ENCODE measurements at places on chromosomes 6 and 20. TPM values are rescaled to one million over a fixed set of nuclear protein-coding genes. Genes with fewer than 3 reads are reported as not detected.

The SLCO4A1 gene
- 16.3 TPM for total RNA-seq

The ZNF318 gene
- 6.7 TPM for total RNA-seq

The LAMA2 gene
- total RNA-seq = 0.65 TPM

The ZNF341 gene
- 0.68 TPM for total RNA-seq

The BNIP5 gene
- not detected for total RNA-seq

The KAT14 gene
- total RNA-seq = 14.5 TPM

The TNF gene
- 4.0 TPM for total RNA-seq

The HTR1E gene
- not detected for total RNA-seq

The BPIFB2 gene
- total RNA-seq = not detected

The NKAIN2 gene
- not detected for total RNA-seq

The TINAG gene
- total RNA-seq = not detected

The CTAGE9 gene
- total RNA-seq = not detected

The HLA-F gene
- total RNA-seq = 21.8 TPM

The INSM1 gene
- not detected for total RNA-seq

The OPRM1 gene
- total RNA-seq = not detected

The C6orf52 gene
- total RNA-seq = 2.7 TPM

The FYN gene
- 49.9 TPM for total RNA-seq

The ZNF311 gene
- total RNA-seq = 0.74 TPM

The BPIFA3 gene
- not detected for total RNA-seq

All from Daoy (cell line).